CD8-positive, alpha-beta memory T cell (primary cell): ENCODE measurements at places on chromosomes 1 and 21. TPM values are rescaled to one million over a fixed set of nuclear protein-coding genes. Genes with fewer than 3 reads are reported as not detected.

DNA sequence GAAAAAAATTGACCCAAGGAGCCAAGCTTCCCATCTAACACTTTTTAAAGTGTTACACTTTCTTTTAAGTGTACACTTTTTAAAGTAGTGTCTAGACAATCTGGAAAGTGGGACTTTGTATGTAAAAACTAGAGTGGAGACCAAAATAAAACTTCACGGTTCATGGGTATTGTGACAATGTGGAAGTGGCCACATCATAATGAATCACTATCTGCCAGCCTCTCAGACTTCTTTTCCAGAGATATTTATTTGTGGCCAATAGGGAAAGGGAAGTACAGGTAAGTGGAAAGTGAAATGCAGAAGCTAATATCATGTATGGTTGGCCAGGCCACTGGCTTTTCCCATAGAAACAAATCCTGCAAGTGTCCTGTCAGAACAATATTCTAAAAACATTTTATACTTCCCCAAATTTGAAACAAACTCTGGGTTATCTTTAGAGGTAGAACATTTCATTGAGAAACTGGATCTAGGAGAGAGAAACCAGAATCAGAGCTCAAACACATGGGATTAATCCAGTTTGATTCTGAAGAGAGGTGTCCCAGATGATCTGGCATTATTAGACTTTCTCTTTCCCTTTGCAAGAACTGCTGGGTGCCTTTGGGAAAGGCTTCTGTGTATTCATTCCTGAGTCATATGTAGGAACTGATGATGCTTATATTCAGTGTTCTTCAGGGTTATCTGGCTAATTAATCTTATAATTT is 2.0 kb downstream of the TNFSF18 start:
- no peak overlapping the region for H3K4me3 ChIP-seq
- no peak overlapping the region for H3K27ac ChIP-seq

DNA sequence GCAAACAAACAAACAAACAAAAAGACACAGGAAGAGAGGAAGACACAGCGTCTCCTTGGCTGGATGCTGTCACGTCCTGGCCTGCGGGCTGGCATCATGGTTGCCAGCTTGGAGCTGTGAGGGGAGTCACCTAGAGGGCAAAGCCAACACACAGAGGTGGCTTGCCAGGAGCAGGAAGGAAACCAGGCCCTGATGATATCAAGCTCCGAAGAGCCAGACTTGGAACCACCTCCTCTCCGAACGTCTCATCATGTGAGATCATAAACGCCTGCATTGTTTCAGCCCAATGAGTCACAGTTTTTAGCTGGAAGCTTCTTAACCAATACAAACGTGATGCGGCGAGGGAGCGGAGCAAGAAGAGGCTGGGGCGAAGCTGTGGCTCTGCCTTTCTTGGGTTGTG is 8.7 kb downstream of the PLA2G2D start:
- no peak for DNase-seq
- H3K4me1 ChIP-seq: no peaks in the 10 kb centered on the region
- no peaks in the 10 kb centered on the region for H3K36me3 ChIP-seq
- H3K27ac ChIP-seq: no peak overlapping the region
- H3K4me3 ChIP-seq: no peak overlapping the region

DNA sequence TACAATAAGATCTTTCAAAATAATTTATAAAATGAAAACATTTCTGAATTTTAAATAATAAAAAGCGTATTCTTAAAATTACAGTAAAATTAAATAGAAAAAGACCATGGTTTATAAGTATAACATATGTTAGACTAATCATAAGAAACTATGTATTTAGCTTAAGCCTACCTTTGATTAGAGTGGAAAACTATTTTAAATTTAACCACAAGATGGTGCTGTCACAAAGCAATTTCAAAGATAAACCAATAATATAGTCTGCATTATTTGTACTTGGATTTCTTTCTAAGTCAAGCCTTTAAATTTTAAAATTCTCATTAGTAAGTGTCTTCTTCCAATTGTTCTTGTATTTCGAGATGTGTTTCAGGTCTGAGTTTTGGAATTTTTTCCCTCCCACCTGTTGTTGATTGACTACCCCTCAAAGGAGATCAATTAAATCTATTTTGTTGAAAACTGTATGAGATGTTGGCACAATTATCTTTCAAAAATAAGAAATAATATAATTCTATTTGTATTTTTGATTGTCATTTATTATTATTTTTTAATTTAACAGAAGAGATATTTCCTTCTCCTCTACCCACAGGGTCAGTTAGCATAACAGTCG is 459.8 kb downstream of the KCNT2 start:
- H3K4me3 ChIP-seq: no peak overlapping the region
- no peaks in the 10 kb centered on the region for H3K36me3 ChIP-seq
- no peaks in the 10 kb centered on the region for H3K27me3 ChIP-seq

DNA sequence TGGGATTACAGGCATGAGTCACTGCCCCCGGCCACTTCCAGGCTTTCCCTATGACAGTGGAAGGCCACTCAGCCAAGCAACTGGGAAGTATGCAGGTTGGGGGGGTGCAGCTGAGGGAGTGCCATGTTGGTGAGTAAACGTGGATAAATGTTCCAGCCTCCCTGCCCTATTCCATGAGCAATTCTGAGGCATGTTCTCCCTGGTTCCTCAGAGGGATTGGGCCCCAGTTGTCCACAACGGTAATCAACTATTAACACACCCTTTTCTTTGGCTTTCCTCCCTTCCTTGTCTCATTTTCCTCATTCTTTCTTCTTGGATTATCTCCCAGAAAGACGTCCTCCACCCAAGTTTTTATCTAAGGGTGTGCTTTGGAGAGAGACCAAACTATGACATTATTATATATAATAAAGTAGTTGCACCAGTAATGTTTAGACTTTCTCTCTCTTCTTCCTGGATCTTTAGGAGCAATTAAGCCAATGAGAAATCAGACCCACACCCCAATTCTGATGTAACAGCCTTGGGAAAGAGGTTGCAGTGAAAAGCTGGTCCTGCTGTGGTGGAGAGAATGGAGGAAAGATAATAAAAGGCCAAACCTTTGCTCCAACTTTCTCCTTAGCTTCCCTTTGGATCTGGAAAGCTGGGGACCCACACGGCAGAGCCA is 6.8 kb upstream of the SLAMF9 start:
- H3K4me1 ChIP-seq: no peaks in the 10 kb centered on the region
- DNase-seq: no peak
- no peak overlapping the region for H3K27ac ChIP-seq
- H3K4me3 ChIP-seq: no peak overlapping the region
- H3K27me3 ChIP-seq: no peaks in the 10 kb centered on the region

GRCh38 chr1:112982853-112983536 is 27.0 kb upstream of the SLC16A1 start:
- no peak overlapping the region for H3K4me3 ChIP-seq
- no peak overlapping the region for H3K27ac ChIP-seq
- no peaks in the 10 kb centered on the region for H3K4me1 ChIP-seq
- no peak for DNase-seq

GRCh38 chr1:229170778-229171505 is 100.0 kb upstream of the RAB4A start:
- H3K4me3 ChIP-seq: no peak overlapping the region
- H3K27me3 ChIP-seq: no peaks in the 10 kb centered on the region

- no peaks in the 10 kb centered on the region for H3K36me3 ChIP-seq
- no peak for DNase-seq
- no peak overlapping the region for H3K4me3 ChIP-seq
- H3K27ac ChIP-seq: no peak overlapping the region
Observed at GRCh38 chr1:94606471-94606870, 64.9 kb upstream of the F3 start.

- DNase-seq: no peak
- H3K4me3 ChIP-seq: no peak overlapping the region
- H3K4me1 ChIP-seq: peaks cover 21% of the 10 kb centered on the region
- no peaks in the 10 kb centered on the region for H3K27me3 ChIP-seq
Observed at GRCh38 chr1:27491748-27492700, 2.1 kb upstream of the WASF2 start.

- no peak overlapping the region for H3K27ac ChIP-seq
- peak; percentile 37 for DNase-seq
- no peaks in the 10 kb centered on the region for H3K36me3 ChIP-seq
- H3K27me3 ChIP-seq: no peaks in the 10 kb centered on the region
- no peaks in the 10 kb centered on the region for H3K4me1 ChIP-seq
- no peak overlapping the region for H3K4me3 ChIP-seq
Observed at GRCh38 chr21:45994759-45995685, 13.5 kb downstream of the COL6A1 start.

DNA sequence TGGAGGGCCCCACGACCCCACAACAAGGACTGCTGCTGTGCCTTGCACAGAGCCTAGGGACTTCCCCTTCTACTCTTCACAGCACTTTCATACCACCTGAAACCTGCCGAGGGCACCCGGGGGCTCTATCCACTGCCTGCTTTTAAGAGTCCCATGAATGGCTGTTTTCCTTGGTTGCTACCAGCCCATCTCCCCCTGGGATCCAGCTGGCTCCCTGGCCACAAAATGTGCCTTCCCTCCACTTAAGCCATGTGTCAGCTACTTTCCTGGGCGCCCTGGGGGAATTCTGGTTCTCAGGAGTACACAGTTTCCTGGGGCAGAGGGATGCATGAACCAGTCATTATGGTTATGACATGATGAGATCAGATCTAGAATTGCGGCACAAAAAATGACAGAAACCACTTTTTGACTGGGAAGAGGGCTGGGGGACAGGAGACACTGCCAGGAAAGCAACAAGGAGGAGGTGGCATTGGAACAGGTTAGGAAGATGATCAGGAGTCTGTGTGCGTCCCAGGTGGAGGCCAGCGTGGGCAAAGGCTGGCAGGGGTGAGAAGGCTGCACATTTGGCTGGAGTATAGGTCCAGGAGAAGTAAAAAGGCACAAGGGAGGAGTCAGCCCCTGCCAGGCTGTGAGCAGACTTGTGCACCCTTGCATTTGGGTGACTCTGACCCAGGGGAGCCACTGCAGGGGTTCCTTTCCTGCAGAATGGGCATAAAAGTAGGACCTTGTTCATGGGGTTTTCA is 3.2 kb upstream of the TNFRSF8 start:
- H3K27me3 ChIP-seq: peaks cover 22% of the 10 kb centered on the region
- H3K27ac ChIP-seq: no peak overlapping the region
- no peak for DNase-seq
- H3K4me1 ChIP-seq: peaks cover 19% of the 10 kb centered on the region
- H3K4me3 ChIP-seq: no peak overlapping the region
- H3K36me3 ChIP-seq: no peaks in the 10 kb centered on the region

- H3K36me3 ChIP-seq: no peaks in the 10 kb centered on the region
- H3K4me1 ChIP-seq: peaks cover 13% of the 10 kb centered on the region
- no peak overlapping the region for H3K4me3 ChIP-seq
- H3K27me3 ChIP-seq: no peaks in the 10 kb centered on the region
- no peak overlapping the region for H3K27ac ChIP-seq
Observed at GRCh38 chr1:46552357-46553237, 1.1 kb upstream of the KNCN start.

DNA sequence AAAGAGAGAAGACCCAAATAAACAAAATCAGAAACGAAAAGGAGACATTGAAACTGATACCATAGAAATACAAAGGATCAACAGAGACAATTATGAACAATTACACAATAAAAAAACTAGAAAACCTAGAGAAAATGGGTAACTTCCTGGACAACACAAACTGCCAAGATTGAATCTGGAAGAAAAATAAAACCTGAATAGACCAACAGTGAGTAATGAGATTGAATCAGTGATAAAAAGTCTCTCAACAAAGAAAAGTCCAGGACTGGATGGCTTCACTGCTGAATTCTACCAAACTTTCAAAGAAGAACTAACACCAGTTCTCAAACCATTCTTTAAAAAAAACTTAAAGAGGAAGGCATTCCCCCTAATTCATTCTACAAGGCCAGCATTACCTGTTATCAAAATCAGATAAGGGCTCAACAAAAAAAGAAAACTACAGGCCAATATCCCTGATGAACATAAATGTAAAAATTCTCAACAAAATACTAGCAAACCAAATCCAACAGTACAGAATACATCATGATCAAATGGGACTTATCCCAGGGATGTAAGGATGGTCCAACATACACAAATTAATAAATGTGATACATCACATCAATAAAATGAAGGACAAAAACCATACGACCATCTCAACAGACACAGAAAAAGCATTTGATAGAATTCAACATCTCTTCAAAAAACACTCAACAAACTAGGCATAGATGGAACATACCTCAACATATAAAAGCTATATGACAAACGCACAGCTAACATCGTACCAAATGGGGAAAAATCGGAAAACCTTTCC is 119.9 kb downstream of the ACBD6 start:
- DNase-seq: no peak
- H3K36me3 ChIP-seq: no peaks in the 10 kb centered on the region
- H3K4me1 ChIP-seq: no peaks in the 10 kb centered on the region
- no peak overlapping the region for H3K4me3 ChIP-seq
- no peak overlapping the region for H3K27ac ChIP-seq
- no peaks in the 10 kb centered on the region for H3K27me3 ChIP-seq

GRCh38 chr1:117301901-117302300 is 65.3 kb upstream of the MAN1A2 start:
- H3K27ac ChIP-seq: no peak overlapping the region
- no peak for DNase-seq
- no peaks in the 10 kb centered on the region for H3K36me3 ChIP-seq
- no peaks in the 10 kb centered on the region for H3K27me3 ChIP-seq
- no peak overlapping the region for H3K4me3 ChIP-seq

GRCh38 chr1:84722794-84723193 is 32.5 kb upstream of the SSX2IP start:
- H3K4me3 ChIP-seq: no peak overlapping the region
- H3K27ac ChIP-seq: no peak overlapping the region
- H3K36me3 ChIP-seq: no peaks in the 10 kb centered on the region
- no peaks in the 10 kb centered on the region for H3K4me1 ChIP-seq
- no peaks in the 10 kb centered on the region for H3K27me3 ChIP-seq
- DNase-seq: no peak

- DNase-seq: peak; percentile 77
- H3K27ac ChIP-seq: peak within 1 kb of the TSS; percentile 97
- H3K4me3 ChIP-seq: peak within 1 kb of the TSS; percentile 99
- H3K4me1 ChIP-seq: peaks cover 38% of the 10 kb centered on the region
- H3K27me3 ChIP-seq: no peaks in the 10 kb centered on the region
- no peaks in the 10 kb centered on the region for H3K36me3 ChIP-seq
Observed at GRCh38 chr1:93180723-93181613, at the start of gene CCDC18. Gene CCDC18 (plus strand): TSS chr1:93180724. CDS start chr1:93183362, 2,638 bp downstream.

DNA sequence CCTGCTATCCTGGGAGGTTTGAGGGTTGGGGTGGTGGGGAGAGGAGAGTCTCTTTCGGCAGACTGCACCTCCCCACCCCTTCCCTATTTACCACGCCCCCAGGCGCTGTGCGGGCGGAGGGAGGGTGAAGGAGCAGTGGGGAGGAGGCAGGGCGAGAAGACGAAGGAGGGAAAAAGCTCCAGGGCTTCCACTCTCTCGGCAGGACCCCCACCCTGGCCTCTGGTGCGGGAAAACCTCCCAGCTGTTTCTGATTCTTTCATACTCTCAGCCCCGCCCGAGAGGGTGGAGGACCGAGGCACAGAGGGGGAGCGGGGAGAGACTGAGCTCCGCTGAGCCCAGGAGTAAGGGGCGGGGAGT is 866 bp upstream of the WNT2B start:
- H3K36me3 ChIP-seq: no peaks in the 10 kb centered on the region
- peak overlapping the region; percentile 78 for H3K4me3 ChIP-seq
- peaks cover 36% of the 10 kb centered on the region for H3K27me3 ChIP-seq
- H3K27ac ChIP-seq: peak overlapping the region; percentile 22

Gene REN
- not detected for total RNA-seq

Gene RPTN
- not detected for total RNA-seq

Gene TMEM240
- 0.33 TPM for total RNA-seq

Gene RALGPS2
- 1.8 TPM for total RNA-seq

Gene PRELP
- total RNA-seq: not detected

Gene AGPAT3
- total RNA-seq: 69.3 TPM

Gene MAP1LC3C
- not detected for total RNA-seq

Gene AMPD1
- not detected for total RNA-seq

Gene CLCA1
- not detected for total RNA-seq

Gene L1TD1
- not detected for total RNA-seq

Gene G0S2
- total RNA-seq: 3.8 TPM

Gene IRF6
- total RNA-seq: 1.2 TPM

Gene RAVER2
- 6.8 TPM for total RNA-seq
